COLO829 (cell line): ENCODE measurements at places on chromosomes 12 and 14.

- DNase-seq, result no peak
Measured at GRCh38 chr12:102484017-102484416, 3.7 kb upstream of the IGF1 start.

- DNase-seq, result peak; percentile 93
Measured at GRCh38 chr12:93336291-93336741, 41.4 kb upstream of the NUDT4 start.

GRCh38 chr12:26853303-26854030, 20.5 kb upstream of the ITPR2 start:
- DNase-seq, result peak; percentile 81

GRCh38 chr14:92945959-92946846, 23.3 kb downstream of the CHGA start:
- DNase-seq, result no peak

DNA sequence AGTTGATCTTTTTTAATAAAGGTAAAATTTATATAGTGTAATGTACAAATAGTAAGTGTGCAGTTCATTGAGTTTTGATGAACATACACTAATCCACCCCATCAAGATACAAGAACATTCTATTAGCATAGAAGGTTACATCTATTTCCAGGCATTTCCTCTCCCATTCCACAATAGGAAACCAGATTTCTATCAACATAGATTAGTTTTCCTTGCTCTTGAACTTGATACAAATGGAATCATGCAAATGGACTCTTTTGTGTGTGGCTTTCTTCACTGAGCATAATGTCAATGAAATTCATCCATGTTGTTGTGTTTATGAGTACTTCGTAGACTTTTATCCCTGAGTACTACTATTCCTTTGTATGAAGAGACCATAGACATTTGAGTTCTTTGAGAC, 10.8 kb downstream of the STYX start:
- no peak for DNase-seq

GRCh38 chr12:114665411-114666260, 18.3 kb downstream of the TBX3 start:
- DNase-seq, result no peak

GRCh38 chr14:58765418-58765831, 127.7 kb downstream of the DACT1 start:
- DNase-seq, result no peak

- DNase-seq, result no peak
Measured at GRCh38 chr14:24172871-24173281, 996 bp downstream of the REC8 start.

- DNase-seq, result no peak
Measured at GRCh38 chr12:124466216-124467128, 100.9 kb downstream of the NCOR2 start.

DNA sequence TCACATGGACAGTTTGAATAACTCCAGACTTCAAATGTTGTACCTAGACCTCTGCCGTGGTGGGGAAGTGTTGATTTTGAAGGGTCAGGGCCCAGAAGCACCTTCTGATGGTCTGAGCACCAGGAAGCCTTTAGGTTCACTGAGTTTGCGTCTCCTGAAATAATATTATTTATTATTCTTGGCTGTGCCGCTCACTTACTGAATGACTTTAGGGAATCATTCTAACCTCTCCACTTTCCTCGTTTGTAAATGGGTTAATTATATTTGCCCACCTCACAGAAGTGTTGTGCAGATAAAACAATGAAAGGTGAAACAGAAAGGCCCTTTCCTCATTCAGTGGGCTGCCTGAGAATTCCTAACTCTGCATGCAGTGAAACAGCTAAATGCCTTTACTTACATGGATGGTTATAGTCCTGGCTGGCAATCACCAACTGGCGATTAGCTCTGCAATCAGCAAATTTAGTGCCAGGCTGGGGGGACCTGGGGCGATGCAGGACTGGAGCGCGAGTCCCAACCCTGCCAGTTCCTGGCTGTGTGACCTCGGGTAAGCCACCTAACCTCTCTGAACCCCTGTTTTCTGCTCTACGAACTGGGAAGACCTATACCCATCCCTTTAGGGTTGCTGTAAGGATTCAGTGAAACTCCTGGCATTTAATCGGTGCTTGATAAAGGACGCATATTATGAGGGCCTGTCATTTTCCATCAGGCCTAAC, 57.5 kb downstream of the MAP1LC3B2 start:
- no peak for DNase-seq

- no peak for DNase-seq
Measured at GRCh38 chr14:84112589-84112988, 1417.4 kb upstream of the FLRT2 start.

DNA sequence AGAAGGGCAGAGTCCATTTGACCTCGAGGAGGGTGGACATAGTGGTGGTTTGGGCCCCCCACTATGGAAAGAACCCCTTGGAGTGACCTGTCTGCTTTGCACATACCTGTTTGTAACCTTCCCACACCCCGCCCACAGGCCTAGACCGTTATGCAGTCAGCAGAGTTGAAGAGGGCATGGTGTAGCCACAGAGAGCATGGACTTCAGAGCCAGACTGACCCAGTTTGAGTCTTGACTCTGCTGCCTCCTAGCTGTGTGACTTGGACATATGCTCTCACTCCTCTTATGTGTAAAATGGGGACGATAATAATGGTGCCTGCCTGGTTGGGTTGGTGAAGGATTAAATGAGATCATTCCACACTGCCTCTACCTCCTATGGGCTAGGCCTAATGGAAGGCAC, 40.9 kb upstream of the NOS1 start:
- no peak for DNase-seq

GRCh38 chr12:117063162-117063911, 35.9 kb downstream of the TESC start:
- DNase-seq, result no peak
